ENCODE measurements at places on chromosomes 2 and 18.

GRCh38 chr2:98191883-98192282 is 104.9 kb downstream of the VWA3B start:
- DNase-seq: no peak

DNA sequence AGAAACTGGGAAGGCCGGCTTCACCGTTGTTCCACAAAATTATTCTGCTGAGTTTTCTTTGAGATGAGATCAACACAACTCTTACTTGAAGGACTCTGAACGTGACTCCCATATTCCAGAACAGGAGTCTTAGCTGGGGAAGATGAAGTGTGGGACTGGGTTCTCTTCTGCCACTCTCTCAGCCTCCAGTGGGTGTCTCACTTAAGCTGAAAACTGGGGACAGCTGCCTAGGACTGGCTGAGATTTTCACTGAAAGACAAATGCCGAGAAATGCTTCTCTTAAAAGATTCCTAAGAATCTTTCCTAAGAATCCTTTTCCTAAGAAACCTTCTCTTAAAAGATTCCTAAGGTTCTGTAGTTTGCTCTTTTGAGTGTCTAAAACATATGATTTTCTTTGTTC is 156.6 kb upstream of the LHCGR start:
- no peak for DNase-seq

DNA sequence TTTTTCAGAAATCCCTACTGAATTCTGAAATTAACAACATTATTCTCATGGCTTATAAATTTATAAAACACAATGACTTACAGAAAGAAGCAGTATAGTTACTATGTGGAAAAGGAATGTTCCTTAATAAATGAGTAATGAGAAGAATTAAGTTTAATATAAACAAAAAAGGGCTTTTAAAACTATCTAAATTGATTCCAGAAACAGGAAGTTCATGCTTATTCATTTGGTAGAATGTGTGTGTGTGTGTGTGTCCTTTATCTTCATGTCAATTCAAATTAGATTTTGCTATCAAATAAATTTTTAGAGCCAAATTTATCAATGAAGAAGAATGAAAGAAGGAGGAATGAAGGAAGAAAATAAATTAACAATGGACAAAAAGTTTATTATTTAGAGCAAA is 440.8 kb upstream of the LRRTM4 start:
- DNase-seq: no peak

DNA sequence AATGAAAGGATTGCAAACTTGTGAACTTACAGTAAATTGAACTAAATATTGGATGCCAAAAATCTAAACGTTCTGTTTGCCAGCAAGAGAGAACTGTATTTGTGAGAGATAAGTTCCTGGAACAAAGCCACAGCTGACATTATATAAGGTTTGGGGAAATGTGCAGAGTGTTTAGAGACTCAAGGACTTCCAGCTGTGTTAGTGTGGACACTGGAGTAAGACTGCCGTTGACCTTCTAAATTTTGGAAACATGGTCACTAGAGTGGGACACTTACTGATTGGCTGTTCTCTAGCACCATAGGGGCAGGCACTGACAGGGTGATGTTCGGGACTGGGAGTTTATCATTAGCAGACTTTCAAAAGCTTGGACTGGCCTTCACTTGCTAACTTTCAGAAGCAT is 40.5 kb downstream of the SCN9A start:
- DNase-seq: no peak

GRCh38 chr2:169107645-169108044 is 38.3 kb downstream of the DHRS9 start:
- DNase-seq: no peak

DNA sequence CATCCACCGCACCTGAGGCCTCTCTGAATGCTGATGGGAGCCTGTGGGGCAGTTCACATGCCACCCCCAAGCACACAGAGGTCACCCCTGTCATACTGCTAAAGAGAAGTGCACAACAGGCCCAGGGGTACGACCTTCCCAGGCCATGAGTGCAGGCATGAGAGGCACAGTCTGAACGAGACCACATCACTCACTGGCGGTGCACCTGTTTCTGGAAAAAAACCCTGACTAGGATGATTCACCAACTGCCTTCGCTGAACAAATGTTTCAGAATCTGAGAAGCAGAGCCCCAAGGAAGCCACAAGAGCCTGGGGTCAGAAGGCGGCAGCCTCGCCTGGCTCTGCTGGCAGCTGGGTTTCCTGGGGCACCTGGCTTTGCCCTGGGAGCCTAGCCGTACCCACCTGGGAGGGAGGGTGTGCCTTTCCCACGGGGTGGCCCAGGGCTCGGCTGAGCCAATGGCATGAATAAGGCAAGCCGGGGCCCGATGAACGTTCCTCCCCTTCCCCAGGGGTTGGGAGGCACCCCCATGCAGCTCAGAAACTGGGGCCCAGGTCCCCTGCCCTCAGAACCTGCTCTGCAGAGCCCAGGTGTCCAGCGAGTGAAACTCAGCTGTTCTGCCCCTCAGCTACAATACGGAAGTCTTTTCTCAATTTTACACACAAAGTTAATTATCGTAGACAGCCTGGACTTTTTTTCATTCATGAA is 73.8 kb downstream of the HDAC4 start:
- peak; percentile 34 for DNase-seq

GRCh38 chr2:206387808-206388207 is 55.5 kb upstream of the ADAM23 start:
- no peak for DNase-seq

- DNase-seq: no peak
Observed at GRCh38 chr2:112529757-112530156, 12.5 kb upstream of the POLR1B start.

- no peak for DNase-seq
Observed at GRCh38 chr2:186255823-186256222, 230.2 kb upstream of the ZC3H15 start.

DNA sequence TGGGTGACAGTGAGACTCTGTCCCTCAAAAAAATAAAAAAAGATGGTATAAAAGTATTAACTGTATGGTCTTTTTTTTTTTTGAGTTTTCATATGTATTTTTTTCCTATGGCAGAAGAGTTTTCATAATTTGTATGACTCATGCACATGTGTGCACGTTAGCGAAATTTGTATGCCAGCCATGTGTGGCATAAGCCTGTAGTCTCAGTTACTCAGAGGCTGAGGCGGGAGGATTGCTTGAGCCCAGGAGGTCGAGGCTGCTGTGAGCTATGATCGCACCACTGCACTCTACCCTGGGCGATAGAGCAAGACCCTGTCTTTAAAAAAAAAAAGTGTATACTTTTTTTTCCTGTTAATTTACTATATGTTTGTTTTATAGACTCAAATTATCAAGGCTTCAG is 160.8 kb downstream of the TGIF1 start:
- DNase-seq: no peak

DNA sequence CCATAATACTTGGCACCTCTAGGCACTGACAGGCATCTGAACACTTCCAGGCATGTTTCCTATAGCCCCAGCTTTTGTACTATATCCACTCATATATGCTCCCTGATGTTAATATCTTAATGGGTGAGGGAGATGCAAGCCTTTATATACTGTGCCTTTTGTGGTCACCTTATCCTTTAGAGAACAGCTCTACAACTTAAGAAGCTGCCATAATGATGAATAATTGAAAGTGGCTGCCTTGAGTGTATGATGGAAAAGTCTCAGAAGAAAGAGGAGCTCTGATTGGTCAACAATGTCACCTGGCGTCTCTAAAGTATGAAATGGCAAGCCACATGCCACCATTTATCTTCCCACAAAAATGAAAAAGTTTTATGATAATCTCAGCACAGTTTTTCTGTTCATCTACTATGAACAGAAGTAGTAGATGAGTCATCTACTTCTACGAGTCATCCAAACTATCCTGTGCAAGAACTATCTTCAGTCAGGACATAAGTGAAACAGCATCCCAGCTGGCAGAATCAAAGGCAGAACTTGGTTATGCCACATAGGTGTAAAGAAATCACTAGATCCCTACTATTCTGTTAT is 997.9 kb upstream of the CELF4 start:
- DNase-seq: no peak

DNA sequence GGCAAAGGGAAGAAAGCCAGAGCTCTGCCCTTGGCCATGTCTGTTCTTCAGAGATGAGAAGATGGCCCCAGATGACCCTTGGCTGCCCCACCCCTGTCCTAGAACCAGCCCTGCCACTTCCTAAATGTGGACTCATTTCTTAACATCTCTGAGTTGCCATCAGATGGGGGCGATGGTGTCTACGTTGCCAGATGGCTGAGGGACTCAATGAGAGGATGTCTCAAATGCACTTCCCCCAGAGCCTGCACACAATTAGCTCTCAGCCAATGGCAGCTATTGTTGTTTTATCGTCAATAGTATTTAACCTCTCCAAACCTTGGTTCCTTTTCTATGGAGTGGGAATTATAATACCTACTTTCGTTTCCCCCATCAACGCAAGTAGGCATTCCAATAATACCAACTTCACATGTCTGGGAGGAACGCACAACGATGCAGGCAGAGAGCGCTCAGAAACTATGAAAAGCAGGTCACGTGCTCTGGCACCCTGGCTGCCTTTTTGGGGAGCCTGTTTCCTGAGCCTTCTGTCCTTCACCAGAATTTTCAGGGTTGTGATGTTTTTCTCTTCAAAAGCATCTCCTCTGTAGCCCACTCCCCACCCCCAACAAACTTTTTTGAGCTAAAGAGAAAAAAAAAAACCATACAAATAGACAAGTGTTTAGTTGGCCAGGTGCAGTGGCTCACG is 100.3 kb downstream of the MCFD2 start:
- no peak for DNase-seq

DNA sequence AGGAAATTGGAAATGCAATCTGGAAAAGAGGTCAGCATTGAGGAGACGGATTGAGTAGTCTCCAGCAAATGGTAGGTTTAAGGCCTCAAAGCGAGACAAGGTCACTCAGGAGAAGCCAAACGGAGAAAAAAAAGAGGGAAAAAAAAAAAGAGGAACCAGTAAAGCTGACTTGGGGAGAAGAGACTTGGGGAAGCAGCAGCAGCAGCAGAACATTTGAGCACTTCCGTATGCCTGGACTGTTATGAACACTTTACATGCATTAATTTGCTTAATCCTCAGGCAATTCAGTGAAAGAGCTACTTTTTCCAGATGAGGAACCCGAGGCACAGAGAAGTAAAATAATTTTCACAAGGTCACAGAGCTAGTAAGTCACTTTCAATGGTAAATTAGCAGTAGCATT is 81.3 kb downstream of the OSBPL6 start:
- no peak for DNase-seq

DNA sequence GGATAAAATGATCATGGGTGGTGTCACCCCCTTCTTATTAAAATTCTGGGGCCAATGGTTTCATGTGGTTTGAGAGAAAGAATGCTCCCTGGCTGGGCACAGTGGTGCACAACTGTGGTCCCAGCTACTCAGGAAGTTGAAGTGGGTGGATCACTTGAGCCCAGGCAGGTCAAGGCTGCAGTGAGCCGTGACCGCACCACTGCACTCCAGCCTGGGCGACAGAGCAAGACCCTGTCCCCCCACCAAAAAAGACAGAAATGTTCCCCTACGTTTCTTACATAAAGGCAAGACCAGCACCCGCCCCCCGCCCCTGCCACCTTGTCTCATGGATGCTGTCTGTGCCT is 53.0 kb upstream of the ID2 start:
- DNase-seq: no peak
